Smooth muscle cell of trachea (primary cell): ENCODE measurements at places on chromosomes 16 and 17. TPM values are rescaled to one million over a fixed set of nuclear protein-coding genes. Genes with fewer than 3 reads are reported as not detected.

UBALD1 gene
- total RNA-seq: 7.1 and 8.6 TPM in 2 replicates

SNAI3 gene
- total RNA-seq: 0.33 TPM in 1 of 2 replicates, not detected in the other

SCNN1G gene
- not detected in 2 replicates for total RNA-seq

PRAC2 gene
- not detected in 2 replicates for total RNA-seq

ASGR1 gene
- total RNA-seq: 1.2 and 1.3 TPM in 2 replicates

C17orf78 gene
- total RNA-seq: not detected in 2 replicates

CA7 gene
- total RNA-seq: not detected in 2 replicates

SRL gene
- 0.29 and 0.50 TPM in 2 replicates for total RNA-seq

NGFR gene
- 0.44 and 3.3 TPM in 2 replicates for total RNA-seq

ABCC11 gene
- total RNA-seq: 0.33 and 0.44 TPM in 2 replicates

PRCD gene
- 10.2 and 14.7 TPM in 2 replicates for total RNA-seq

DHRS7C gene
- total RNA-seq: not detected in 2 replicates

RPS15A gene
- total RNA-seq: 493 and 1,623 TPM in 2 replicates

KRTAP1-5 gene
- total RNA-seq: 2.2 TPM in 1 of 2 replicates, not detected in the other

NUDT21 gene
- total RNA-seq: 56.9 and 116 TPM in 2 replicates

ACAP1 gene
- 0.58 and 0.99 TPM in 2 replicates for total RNA-seq

BRD7 gene
- 26.1 and 34.5 TPM in 2 replicates for total RNA-seq

SLC6A2 gene
- not detected in 2 replicates for total RNA-seq

RHBDL3 gene
- under 0.01 and 0.33 TPM in 2 replicates for total RNA-seq

MYL4 gene
- not detected in 2 replicates for total RNA-seq

SMIM5 gene
- 0.29 TPM in 1 of 2 replicates, not detected in the other for total RNA-seq

MLKL gene
- total RNA-seq: 6.9 and 7.6 TPM in 2 replicates

CDRT4 gene
- total RNA-seq: 1.3 and 1.8 TPM in 2 replicates

PPP1R27 gene
- 0.17 TPM in 1 of 2 replicates, not detected in the other for total RNA-seq

WBP2 gene
- total RNA-seq: 32.1 and 45.0 TPM in 2 replicates

LCAT gene
- total RNA-seq: 7.6 and 12.4 TPM in 2 replicates

SUMO2 gene
- total RNA-seq: 113 and 134 TPM in 2 replicates

CBX2 gene
- 0.73 and 1.2 TPM in 2 replicates for total RNA-seq
